ENCODE measurements at places on chromosomes 2 and 18.

- peak; percentile 30 for DNase-seq
These were observed 30.6 kb upstream of the CEP68 start for GRCh38 chr2:65025453-65026123.

GRCh38 chr2:20018601-20019152, 6.2 kb upstream of the MATN3 start:
- DNase-seq: no peak

GRCh38 chr2:134233728-134234136, 20.1 kb upstream of the MGAT5 start:
- no peak for DNase-seq

DNA sequence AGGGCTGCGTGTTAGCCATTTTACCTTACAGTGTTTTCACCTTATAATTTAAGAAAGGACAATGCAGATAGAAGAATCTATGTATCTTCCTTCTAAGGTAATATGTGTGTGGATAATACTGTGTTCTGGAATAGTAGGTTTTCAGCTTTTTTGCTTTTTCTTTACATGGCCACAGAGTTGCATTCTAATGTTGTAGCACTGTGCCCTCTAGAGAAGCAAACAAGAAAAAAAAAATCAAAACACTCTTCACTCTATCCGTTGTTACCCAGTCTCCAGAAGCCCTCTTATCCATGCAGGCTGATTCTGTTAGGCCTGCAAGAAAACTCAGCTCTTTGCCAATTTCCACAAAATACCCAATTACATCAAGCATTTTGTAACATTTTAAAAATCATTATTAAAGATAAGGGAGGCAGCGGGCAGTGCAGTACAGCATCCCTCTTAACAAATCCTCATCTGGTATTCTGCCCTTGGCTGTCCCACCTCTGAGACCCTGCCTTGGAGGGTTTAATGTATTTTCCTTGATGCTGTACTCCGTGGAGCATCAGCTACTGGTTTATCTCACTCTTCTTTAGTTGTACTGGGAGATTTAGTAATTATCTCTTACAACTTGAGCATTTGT, 41.8 kb downstream of the CDH7 start:
- DNase-seq: no peak

GRCh38 chr2:79716266-79716665, 203.4 kb downstream of the CTNNA2 start:
- no peak for DNase-seq

DNA sequence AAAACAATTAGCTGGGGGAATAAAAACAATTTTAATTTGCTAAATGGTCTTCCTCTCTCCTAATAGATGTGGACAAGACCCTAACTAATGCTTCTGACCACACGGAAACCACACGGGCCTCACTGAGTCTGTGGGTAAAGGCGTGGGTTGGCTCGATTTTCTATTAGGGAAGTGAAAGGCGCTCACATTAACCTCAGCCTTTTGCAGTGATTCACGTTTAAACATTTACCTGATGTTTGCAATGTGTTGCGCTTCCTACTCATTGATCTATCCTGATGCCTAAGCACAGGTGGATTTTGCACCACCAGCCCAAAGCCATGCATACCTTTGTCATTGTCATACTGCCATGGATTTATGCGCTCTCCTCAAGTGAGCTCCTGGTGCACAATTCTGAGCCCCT, 35.6 kb upstream of the NRP2 start:
- no peak for DNase-seq

DNA sequence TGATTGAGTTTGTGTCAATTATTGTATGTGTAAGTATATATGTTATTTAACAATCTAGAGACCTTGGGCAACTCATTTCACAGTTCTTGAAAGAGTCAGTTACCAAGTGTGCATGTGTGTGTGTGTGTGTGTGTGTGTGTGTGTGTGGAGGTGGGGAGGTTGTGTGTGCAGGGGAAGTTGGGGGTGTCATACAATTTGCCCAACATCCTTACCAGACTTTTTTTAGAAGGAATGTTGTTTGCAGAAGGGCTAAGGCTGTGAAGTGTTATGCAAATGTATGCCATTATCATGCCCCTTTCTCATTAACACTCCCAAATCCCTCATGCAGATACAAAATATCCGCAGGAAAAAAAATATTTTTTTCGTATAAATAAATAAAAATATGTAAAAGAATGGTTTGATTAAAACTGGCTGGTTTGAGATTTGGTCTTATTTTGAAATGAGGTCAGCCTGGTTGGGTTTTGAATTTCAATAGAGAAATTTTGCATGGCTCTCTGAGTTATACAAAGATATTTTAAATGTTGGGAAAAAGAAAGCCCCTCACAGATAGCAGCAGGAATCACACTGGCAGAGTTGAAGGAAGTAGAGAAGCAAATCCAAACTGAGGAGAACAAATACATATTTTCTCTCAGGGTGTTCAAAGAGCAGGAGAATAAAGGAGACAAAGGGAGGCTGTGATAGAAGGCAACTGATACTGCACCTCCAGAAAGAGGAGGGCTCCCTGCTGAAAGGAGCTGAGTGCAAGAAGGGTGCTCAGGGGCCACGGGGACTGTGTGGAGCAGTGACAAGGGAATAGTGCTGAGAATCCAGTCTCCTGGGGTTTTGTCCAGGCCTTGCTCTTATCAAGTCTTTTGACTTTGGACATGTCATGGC, 1365.5 kb upstream of the CELF4 start:
- DNase-seq: no peak

GRCh38 chr18:34809451-34810072, 99.5 kb downstream of the DTNA start:
- DNase-seq: no peak

DNA sequence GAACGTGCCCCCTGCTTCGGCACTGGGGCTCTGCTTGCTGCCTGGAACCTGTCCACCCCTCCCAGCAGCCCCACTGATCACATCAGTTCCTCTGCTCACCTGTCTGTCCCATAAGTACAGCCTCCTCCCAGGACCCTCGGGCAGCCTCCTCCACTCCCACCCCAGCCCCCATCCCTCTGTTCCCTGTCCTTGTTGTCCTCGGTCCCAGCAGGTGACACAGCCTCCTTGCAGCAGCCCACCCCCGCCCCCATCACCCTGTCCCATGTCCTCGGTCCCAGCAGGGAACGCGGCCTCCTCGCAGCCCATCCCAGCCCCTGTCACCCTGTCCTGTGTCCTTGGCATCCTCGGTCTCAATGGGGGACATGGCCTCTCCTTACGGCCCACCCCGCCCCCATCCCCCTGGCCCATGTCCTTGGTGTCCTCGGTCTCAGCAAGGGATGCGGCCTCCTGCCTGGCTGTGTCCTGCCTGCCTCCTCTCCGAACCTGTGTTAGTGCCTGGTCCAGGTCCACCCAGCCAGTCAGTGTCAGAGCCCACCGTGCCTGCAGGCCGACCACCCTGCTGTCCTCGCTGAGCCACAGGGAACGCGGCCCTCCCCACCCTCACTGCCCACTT, 4.3 kb upstream of the OTOS start:
- no peak for DNase-seq

DNA sequence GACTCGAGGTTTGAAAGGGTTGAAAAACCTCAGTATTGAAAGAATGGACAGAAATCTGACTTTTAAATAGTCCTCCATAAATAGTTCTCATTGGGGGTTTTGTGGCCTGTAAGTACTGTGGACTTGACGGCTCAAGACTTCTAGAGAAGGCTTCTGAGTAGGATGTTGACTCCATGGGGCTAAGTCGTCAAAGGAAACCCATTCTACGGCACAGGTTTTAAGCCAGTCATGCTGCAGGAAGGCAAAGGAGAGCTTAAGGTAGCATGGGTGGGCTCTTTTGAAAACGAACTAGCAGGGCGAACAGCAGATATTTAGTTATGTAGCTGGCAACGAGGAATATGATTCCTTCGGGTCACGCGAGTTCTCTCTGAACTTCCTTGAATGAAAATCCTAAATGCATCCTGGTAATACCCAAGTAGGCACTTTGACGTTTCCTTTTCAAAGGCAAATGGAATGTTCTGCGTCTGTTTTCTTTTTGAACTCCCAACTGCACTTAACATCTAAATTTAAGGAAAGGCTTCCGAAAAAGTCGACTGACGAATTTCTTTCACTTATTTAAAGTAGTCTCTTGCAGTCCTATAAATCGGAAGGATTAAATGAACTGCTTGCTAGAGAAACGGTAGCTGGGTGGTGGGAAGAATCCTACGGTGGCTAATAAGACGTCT, 1.1 kb upstream of the NEDD4L start:
- DNase-seq: no peak

DNA sequence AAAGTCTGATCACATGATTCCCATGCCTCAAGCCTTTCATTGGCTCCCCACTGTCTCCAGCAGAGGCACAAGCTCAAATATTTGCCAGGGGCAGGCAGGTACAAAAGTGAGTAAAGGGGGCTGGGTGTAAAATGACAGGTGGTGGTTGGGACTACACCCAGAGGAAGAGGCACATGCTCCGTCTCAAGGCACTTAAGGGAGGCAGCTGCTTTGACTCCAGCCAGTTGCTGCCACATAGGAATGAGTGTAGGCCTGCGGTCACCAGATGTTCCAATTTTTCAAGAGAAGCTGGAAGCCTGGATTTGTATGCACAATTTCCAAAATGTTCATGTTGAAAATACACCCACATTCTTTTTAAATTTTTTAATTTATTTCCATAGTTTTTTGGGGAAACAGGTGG, 164.4 kb downstream of the UPP2 start:
- no peak for DNase-seq

DNA sequence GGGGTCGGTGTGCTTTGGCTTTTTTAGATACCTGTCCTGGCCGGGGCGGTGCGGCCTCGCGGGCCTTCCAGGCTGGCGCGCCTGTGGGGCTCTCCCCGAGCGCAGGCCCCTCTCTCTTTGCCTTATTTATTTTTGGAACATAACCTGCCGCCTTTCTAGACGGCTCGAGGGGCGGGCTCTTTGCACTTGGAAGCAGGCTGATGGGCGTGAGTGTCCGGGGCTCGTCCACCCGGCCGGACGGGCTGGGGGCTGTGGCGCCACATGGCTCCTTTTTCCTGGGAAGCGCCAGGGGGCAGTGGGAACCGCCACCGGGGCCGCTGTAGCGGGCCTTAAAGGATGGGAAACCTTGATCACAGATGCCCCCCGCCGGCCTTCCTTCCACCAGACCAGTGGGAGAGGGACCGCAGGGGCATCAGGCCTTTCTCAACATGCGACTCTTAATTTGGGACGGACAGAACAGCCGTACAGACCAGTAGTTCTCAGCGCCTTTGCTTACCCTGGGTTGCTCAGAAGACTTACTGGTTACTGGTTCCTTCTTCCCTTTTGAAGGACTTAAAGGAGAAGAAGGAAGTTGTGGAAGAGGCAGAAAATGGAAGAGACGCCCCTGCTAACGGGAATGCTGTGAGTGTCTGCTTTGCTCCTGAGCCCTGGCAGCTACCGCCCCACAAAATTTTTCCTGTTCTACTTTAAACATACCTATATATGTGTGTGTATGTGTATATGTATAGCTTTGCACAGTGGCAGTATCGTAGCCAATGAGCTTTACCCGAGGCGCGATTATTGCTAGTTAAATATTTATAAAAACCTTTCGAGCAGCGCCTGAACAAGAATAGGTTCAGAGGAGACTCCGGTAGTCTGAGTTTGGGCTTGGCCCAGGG, 2.7 kb downstream of the PTMA start:
- DNase-seq: peak; percentile 16

DNA sequence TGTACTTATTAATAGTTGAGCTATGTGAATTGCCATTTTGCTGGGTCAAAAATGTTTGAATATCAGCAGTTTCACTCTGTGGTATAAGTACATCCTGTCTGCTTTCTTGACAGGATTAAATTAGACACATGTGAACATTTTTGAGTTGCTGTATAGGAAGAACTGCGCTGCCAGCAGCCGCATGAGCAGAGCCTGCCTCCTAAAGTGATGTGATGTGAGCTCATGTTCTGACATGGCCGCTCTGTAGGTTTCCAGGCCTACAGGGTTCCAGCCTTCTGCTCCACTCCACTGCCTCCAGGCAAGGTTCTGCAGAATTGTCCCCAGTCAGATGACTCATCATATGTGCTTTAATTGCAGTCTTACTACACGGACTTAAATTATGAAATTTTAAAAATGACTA, 119.7 kb upstream of the NFATC1 start:
- peak; percentile 3 for DNase-seq

GRCh38 chr18:52933356-52933755, 593.4 kb downstream of the DCC start:
- no peak for DNase-seq

DNA sequence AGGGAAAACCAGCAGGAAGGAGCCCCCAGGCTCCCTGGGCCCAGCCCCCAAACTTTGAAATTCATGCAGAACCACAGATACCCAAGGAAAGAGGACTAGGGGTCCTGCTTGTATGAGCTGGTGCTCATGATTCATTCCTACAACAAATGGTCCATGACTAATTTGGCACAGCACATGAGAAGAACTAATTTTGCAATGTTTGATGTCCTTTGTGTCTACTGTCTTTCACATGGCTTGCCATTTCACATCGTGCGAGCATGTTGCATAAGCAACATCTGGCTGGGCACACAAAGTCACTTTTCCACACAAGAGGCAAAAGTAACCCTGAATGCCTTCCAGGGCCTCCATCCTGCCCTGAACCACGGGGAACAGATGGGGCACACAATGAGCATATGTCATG, 149.6 kb upstream of the APCDD1 start:
- DNase-seq: no peak

- no peak for DNase-seq
These were observed 14.7 kb upstream of the ERCC3 start for GRCh38 chr2:127308586-127309138.

GRCh38 chr2:44290261-44290660, 15.0 kb downstream of the SLC3A1 start:
- no peak for DNase-seq

GRCh38 chr2:119684518-119684917, 5.5 kb downstream of the TMEM177 start:
- DNase-seq: no peak

GRCh38 chr2:177174486-177174885, 38.1 kb upstream of the HNRNPA3 start:
- DNase-seq: no peak

DNA sequence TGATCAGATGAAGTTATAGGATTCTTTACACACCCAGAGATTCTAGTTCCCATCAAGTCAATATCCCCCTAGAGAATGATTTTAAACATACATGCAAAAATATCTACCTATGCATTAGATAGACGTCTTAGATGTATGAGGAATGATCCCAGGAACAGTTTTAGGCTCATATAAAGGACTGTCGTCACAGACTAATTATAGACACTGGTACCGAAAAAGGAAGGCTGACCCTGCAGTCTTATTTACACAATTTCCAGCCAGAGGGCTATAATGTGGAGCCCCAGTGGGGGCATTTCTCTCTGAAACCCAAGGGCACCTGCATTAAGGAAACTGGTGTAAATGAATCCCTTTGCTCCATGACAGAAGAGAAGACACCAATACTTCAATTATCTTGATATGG, 170.4 kb downstream of the ZNF521 start:
- no peak for DNase-seq

DNA sequence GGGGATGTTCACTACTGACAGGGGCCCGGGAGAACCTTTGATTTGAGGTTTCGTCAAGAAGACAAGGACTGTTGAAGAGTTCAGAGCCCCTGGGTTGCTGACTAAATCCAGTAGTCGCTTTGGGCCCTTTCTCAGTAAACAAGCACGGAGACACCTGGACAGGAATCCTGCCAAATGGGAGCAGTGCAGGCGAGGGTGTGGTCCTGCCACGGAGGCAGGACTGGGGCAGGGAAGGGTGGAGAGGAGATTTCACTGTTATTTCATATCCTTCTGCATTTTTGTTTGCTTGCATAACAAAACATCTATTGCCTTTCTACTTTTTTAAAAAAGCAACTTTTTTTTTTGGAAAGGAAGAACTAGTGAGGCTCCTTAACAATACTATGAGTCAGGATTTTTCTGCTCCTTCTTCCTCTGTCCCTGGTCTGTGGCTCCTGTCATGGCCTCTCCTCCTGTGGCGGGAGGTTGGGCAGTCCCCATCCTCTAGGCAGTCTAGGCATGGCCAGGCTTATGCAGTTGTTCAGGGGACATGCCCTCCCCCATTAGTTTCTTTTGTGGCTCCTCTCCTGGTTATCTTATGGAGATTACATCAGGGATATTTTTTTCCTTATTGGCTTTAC, 57.7 kb downstream of the ARHGEF4 start:
- no peak for DNase-seq

Measured in CD4-positive, alpha-beta T cell treated with Interleukin-4 for 1 hour (primary cell).